Right renal cortex interstitium (tissue), 3 donors: ENCODE measurements at places on chromosomes 1 and 21. TPM values are rescaled to one million over a fixed set of nuclear protein-coding genes. Genes with fewer than 3 reads are reported as not detected.

DNA sequence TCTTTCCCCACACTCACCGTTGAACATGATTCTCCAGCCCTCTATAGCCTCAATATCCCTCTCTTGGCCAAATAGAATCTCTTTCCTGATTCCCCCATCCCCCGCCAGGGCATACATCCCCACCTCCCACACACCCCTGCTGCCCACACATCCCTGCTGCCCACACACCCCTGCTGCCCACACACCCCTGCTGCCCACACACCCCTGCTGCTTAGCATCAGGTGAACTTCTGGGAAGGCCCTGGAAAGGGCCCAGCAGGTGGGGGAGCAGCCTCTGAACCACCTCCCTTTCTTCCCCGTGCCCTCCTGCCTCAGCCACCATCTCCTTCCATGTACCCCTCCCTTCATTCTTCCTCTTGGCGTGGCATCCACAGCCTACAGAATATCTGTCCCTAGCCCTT lies 15.9 kb upstream of the IFNLR1 start:
- no peak for DNase-seq

GRCh38 chr1:192852001-192852947 lies 43.4 kb downstream of the RGS2 start:
- no peak for DNase-seq

- no peak for DNase-seq
Observed at GRCh38 chr1:69502991-69503390, 64.7 kb upstream of the LRRC7 start.

GRCh38 chr1:47763591-47764171 lies 233.5 kb downstream of the TRABD2B start:
- no peak for DNase-seq

- peak; percentile 72 for DNase-seq
Observed at GRCh38 chr1:165367375-165367993, 11.0 kb upstream of the LMX1A start.

Gene CPTP
- 12.9 TPM for polyA plus RNA-seq

DNA sequence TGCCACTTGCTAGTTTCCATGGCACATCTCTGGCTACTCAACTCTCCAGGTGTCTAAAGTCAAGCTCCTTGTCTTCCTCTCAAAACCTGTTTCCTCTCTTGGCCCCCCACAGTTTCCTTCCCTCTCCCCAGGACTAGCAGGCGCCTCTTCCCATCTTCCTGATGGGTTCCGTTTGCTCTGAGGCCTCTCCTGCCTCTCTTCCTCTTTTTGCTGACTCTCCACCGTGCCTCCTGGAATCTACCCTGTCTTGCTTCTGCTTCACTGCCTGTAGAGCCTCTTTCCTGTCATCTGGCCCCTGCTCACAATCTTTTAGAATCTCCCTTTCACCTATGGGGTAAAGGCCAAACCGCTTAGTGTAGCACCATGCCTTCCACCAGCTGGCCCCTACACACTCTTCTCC lies 21.8 kb upstream of the LHX4 start:
- no peak for DNase-seq

DNA sequence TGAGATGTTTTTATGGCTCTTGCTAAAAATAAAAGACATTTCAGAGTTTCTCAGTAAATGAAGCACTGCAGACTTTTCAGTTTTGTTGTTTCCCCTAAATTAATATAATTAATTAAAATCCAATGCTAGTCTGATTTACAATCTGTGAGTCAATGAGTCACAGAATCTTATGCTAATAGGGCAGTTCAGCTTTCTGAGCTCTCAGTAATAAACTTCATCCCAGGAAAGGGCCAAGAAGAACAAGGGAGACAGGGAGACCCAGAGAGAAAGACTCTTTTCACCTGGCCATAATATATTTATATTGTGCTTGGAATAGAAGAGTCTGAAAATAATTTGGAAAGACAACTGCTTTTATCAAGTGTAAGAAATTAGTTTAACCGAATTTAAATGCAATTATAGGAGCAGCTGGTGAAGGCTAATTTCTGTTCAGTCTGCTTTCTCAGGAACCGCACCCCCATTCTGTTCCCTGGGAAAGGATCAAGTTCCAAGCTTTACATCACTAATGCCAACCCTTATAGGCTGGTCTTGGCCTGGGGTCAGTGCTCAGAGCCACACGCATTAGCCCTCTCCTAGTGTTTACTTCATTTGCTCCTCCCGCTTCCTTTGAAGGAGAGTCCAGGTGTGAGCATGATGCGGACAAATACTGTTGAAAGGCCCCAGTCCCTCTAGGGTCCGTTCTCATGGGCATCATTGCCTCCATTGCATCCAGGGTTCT lies 145.6 kb downstream of the ZBTB18 start:
- DNase-seq: no peak

DNA sequence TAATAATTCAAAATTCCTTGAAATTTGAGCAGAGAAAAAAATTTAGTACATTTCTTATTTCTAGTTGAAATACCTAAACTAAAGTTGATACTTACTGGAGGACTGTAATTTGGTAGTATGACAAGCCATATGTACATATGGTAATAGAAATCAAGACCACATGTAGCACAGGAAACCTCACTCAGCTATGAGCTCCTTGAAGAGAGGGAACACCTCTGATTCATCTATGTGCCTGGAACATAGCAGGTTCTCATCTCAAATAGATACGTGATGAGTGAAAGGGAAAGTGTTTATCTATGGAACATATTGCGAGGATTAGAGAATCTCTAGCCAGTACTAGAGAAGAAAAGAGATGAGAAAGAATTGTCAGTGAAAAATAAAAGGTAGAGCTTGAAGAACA lies 47.9 kb upstream of the GNG4 start:
- no peak for DNase-seq

DNA sequence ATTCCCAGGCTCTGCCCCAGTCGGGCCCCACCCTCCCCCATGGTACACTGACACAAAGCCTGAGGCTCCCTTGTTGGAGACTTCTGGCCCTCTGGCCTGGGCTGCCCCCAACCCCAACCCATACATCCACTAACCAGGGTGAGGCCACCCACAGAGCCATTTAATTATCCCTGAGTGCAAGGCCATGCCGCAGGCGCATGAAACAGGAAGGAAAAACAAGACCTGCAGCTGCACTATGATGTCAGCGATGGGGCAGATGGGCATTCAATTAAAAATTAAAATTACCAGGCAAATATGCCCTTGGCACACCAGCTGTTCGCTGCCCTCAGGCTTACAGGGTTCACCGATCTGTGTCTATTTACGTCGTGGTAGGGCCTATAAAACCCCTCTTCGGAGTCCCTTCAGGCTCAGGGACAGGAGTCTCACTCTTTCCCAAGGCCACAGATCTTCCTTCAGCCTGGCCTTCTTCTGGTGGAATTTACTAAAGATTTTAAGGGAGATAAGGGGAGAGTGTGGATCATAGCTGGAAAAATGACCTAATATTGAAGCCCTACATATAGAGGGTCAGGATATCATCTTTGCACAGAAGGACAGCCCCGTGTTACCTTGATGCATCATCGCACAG lies 29.6 kb upstream of the RGS16 start:
- DNase-seq: no peak

Gene TMPRSS15
- polyA plus RNA-seq: 0.20 TPM

Gene FAM151A
- polyA plus RNA-seq: 21.0 TPM

Gene SNRPE
- polyA plus RNA-seq: 287 TPM

- DNase-seq: no peak
Observed at GRCh38 chr1:173863224-173864161, 4.3 kb downstream of the GAS5 start.

- DNase-seq: no peak
Observed at GRCh38 chr1:14826172-14826636, 227.7 kb downstream of the KAZN start.

Gene KRTAP10-3
- not detected for polyA plus RNA-seq

Gene LRRC71
- 0.26 TPM for polyA plus RNA-seq

Gene FCRL2
- polyA plus RNA-seq: not detected

- DNase-seq: no peak
Observed at GRCh38 chr1:110786802-110787327, 86.1 kb upstream of the CD53 start.

DNA sequence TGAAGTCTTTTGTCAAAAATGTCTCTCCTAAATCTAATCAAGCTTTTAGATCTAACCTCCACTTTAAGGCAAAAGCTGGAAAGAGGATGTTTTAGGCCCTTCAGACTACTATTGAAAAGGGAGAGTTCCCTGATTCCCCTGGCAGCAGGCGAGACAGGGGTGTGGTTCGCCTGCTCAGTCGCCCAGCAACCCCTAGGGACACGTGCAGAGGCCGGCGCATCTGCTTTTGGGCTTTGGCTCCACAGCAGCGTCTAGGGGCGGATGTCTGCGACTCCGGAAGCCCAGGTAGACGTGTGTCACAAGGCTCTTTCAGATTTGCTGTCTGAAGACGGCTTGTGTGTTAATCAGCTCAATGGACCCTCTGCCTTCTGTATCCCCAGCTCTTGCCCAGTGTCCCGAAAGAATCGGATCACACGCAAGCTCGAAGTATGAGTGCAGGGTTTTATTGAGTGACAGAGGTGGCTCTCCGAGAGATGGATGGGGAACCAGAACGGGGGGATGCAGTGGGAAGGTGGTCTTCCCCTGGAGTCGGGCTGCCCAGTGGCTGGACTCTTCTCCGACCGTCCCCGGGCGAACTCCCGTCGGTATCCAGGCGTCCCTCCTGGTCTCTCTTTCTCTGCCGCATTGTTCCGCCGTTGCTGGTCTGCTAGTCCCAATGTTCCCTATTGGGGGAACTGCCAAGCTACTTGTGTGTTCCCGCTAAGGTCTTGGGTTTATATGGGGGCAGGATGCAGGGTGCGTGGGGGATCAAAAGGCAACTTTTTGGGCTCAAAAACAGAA lies 45.5 kb downstream of the OLFML2B start:
- no peak for DNase-seq

DNA sequence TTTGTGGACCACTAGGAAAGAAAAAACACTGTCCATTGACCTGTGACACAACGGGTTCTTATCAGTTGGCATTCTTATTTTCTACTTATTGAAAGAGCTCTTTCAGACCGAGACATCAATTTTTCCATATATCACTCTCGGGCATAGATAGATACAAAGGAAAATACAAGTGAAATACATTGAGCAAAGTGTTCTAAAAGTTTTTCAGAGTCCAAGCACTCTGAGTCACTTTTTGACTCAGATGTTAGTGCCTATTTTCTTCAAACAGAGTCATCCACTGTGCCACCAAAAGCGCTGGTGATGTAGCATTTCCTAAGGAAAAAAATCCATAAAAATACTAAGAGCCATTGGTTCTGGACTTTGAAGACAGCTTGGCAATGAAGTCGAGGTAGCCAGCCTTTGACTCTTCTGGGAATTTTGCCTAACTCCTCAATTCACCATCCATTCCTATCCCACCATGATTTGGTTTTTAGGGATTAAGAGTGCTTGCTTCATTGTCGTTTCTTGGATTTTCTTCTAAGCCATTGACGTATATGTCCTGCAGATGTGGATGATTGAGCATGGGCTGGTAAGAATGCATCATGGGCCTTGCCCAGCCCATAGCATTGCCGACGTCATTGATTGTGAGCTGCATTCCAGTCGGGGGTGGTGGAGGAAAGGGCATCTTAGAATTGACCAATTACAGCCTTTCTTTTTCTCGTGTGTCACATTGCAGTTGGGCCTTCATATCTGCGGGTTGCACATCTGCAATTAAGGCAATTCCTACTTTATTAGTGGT lies 10.6 kb downstream of the GALNT2 start:
- no peak for DNase-seq

Gene APP
- polyA plus RNA-seq: 957 TPM

DNA sequence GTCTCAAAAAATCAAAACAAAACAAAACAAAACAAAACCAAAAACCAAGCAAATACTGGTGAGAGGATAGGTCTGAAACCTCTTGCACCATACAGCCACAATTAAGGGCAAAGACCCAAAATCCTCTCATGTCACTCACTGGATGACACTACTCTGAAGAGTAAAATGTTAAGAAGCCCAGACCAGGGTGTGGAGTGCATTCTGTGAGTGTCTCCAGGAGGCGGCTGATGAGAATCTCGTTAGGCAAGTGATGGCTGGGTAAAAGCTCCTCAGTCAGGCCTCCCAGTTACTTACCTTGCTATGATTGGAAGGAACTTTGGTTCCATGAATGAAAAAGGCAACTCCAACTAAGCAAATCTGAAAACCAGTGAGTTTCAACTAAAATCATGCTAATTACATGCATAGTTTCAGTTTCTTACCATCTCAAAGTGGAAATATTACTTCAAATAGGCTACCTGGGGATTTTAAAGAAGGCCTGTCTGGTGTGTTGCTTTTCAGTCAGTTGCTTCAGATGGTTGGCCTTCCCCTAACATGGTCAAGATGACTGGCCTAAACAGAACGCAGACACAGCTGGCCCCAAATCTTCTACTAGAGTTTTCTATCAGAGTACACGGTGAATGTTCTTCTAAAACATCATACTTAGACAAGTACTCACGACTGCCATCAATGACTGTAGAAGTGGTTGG lies 95.1 kb downstream of the KIAA0319L start:
- DNase-seq: no peak

DNA sequence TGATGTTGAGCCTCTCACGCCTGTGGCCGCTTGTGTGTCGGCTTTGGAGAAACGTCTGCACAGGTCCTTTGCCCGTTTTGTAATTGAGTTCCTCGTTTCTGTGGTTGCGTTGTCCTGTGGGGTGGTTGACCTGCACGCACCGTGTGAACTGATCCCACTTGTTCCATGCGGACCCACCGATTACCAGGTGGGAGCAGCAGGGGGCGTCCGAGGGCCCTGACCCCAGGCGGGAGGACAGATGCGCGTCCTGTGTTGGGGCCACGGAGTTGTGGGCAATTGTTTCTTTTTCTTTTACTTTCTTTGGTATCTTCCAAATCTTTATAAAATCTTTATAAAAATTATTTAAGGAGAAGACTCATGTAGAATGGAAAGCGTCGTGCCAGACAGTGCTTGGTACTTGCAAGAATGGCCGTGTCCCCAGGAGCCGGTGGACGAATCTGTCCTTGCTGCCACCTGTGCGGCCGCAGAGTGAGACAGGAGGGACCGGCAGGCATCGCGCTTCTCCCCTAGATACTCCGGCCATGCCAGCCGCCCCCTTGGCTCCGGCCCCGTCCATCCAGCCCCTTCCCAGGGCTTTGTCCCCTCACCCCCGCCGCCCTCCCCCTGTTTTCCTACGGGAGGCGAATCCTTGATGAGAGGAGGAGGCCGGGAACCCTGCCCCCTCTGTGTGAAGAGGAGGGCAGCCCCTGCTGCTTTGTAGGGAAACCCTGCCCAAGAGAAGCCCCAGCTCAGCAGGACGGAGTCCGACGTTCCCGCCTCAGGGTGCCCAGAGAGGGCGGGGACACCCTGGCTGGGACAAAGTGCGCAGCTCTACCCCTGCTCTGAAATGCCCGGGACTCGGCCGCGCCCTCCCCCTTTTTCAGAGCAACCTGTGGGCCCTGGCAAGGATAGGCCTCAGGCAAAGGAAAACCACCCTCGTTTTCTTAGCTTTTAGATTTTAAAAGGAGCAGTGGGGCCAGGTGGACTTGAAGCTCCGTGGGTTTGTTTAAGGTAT lies 41.7 kb downstream of the PRKCZ start:
- DNase-seq: no peak

- DNase-seq: no peak
Observed at GRCh38 chr1:216822480-216822879, 99.3 kb upstream of the ESRRG start.

- DNase-seq: no peak
Observed at GRCh38 chr1:44268054-44268453, 54.8 kb downstream of the DMAP1 start.

Gene NTRK1
- polyA plus RNA-seq: 0.67 TPM

Gene DIRAS3
- polyA plus RNA-seq: 2.1 TPM
